ENCODE measurements at places on chromosomes 12 and 14.
A peak's percentile ranks its signal among the peaks of the same experiment; 100 is the strongest.

- no peak for DNase-seq
Observed at GRCh38 chr12:116172224-116172849, 105.2 kb downstream of the MED13L start.

- peak; percentile 1 for DNase-seq
Observed at GRCh38 chr14:79424462-79424861, 786.8 kb downstream of the DIO2 start.

DNA sequence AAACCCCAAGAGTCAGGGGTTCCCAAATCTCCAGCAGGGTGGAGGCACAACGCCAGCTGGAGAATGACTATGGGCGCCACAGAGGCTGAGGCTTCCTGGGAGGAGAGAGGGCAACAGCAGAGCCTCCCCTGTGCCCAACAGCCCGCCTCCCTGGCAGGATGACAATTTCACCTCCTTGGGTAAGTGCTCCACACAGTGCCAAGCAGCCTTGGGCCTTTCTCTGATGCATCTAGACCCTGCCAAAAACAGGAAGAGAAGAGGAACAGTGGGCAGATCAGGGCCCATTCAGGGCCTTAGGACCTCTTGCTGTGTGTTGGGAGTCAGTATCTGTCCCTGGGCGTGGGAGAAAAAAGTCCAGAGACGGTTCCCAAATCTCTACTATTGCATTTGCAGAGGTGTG lies 5.0 kb upstream of the OR10P1 start:
- no peak for DNase-seq

GRCh38 chr12:2058837-2059236 lies 6.0 kb downstream of the CACNA1C start:
- DNase-seq: no peak

DNA sequence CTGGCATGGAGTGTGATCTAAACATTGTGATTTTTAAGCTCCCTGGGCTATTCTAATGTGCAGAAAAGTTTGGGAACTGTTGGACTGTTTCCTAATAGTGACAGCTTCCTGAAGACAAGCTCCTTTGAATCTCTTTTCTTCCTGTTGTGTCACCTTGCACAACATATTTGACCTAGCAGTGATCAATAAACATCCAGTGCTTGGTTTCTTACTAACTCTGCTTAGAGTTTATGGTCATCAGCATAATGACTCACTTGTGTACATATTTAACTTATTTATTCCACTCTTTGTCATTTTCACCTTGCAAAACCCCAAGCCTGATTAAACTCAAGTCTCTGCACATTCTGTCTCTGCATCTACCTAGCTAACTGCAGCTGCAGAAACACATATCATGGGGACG lies 27.3 kb upstream of the TBC1D30 start:
- DNase-seq: no peak

GRCh38 chr12:53217931-53218307 lies 10.9 kb upstream of the ITGB7 start:
- DNase-seq: peak; percentile 31

GRCh38 chr12:108855284-108856169 lies 1.9 kb downstream of the SSH1 start:
- no peak for DNase-seq

Measured in AG10803 (cell line).